Activated CD8-positive, alpha-beta T cell treated with anti-CD3 and anti-CD28 coated beads, Interleukin-2, amount 10 ng/mL, durations not matched to agents 7 days and 5 days (primary cell): ENCODE measurements at places on chromosomes 6 and 20. TPM values are rescaled to one million over a fixed set of nuclear protein-coding genes. Genes with fewer than 3 reads are reported as not detected.
A peak's percentile ranks its signal among the peaks of the same experiment; 100 is the strongest.

EEF1A2 gene
- not detected for total RNA-seq

MMUT gene
- total RNA-seq: 14.0 TPM

DNA sequence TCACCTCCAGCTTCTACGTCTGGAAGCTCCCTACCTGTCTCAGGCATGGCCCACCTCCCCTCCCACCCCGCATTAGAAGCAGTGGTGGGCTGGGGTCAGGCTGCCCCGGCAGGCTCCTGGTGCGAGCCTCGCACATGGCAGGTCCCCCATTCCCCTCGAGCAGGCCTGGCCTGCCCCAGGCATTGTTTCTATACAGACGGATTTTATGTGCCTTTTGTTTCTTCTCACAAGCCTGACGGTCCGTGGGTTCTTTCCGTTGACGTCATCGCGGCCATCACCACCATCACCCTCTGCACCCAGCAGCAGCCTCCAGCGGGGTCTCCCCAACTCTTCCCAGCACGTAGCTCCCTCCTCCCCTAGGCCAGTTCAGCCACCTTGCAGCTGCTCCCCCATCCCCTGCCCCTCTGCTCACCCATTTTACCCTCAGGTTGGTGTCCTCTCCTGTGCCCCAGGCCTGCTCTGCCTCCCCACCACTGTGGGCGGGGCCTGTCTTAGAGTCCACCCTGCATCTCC lies 4.6 kb downstream of the CST7 start:
- no peak for DNase-seq

DNA sequence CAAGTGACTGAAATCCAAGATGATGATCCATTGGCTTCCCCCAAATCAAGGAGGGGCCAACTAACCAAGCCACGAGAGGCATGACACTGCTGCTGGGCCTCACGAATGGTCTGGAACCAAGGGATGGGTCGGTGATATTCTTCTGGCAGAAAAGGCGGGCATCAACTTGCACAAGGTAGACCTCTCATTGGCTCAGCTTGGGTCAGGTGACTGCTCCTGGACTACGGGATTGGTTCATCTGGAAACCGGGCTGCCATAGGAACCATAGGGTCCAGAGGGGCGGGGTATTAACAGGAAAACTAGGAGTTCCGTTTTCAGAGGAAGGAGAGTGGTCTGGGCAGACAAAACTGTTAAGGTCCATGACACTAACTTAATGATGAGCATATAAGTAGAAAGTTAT lies 100.9 kb downstream of the TFAP2C start:
- no peak for DNase-seq

- peak; percentile 33 for DNase-seq
Measured at GRCh38 chr20:47676912-47677634, 108.2 kb downstream of the SULF2 start.

DNA sequence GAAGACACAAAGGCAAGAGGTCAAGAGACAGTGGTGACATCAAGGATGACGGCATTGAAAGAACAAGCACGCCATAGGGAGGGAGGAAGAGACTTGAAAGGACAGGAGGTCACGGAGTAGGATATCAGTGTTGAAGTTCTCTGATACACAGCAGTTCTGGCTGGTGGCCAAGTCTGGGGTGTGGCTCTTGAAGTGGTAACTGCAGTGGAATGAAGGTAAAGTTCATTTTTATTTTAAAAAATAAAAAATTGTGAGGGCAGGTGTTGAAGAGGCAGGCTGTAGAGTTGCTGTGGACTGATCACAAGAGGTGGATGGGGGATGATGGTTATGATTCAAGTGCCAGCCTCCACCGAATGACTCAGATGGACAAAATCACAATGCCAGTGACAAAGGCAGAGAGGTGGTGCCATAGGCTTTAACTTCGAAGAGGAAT lies 53.2 kb upstream of the BMP2 start:
- DNase-seq: no peak

GRCh38 chr20:41072190-41072863 lies 43.7 kb downstream of the TOP1 start:
- DNase-seq: no peak

DNA sequence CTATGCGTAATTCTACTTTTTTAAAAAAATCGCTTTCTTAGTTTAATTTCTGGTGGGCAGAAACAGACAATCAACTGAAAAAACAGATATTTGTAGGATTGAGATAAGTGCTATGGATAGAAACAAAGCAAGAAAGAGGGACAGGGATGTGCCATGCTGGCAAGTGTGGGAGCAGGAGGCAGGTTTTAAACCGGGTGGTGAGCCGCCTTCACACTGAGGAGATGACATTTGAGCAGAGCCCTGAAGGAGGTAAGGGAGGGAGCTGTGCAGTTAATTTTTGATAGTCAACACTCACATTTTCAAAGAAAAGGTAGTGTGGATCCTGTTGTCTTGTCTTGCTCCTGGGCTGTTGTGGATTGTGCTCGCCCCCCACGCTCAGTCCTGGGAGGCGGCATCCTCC lies 46.8 kb upstream of the TMEM217 start:
- no peak for DNase-seq

GRCh38 chr20:20513720-20514119 lies 145.8 kb downstream of the INSM1 start:
- no peak for DNase-seq
